Substantia nigra (tissue), 51 donors: ENCODE measurements at places on chromosomes 1 and 21.

GRCh38 chr1:21117597-21118001 lies 59.1 kb downstream of the EIF4G3 start:
- no peak for DNase-seq

GRCh38 chr1:192386051-192386650 lies 69.4 kb downstream of the RGS21 start:
- no peak for DNase-seq

GRCh38 chr1:246906833-246907232 lies 24.9 kb downstream of the AHCTF1 start:
- no peak for DNase-seq

DNA sequence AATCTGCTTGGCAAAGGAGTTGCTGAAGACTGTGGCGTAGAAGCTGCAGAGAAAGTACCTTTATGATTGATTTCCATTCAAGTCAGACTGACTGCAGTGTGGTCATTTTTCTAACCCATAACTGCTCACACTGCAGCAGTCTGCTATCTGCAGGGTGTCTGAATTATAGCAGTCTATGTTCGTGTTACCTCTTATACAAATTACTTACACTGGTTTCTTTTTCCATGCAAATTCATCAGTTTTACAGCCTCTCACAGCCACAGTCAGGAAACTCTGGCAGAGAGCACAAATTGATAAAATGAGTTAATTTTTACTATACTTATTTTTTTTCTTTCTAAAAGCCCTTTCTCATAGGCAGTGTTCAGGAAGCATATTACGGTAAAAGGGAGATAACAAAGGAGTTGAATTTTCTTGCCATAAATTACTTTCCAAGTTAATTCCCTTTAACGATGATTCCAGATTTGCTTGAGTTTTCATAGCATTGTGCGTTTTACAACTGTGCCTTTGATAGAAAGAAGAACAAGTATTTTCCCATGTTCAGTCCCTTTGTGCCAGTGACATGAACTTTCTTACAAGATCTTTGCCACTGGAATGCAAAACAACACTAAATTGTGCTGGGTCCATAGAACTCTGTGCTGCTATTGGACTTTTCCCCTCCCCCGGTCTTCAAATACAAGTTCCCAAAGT lies 261.5 kb downstream of the NFIA start:
- no peak for DNase-seq

- DNase-seq: no peak
Observed at GRCh38 chr1:10489291-10490055, 14.7 kb downstream of the PEX14 start.

DNA sequence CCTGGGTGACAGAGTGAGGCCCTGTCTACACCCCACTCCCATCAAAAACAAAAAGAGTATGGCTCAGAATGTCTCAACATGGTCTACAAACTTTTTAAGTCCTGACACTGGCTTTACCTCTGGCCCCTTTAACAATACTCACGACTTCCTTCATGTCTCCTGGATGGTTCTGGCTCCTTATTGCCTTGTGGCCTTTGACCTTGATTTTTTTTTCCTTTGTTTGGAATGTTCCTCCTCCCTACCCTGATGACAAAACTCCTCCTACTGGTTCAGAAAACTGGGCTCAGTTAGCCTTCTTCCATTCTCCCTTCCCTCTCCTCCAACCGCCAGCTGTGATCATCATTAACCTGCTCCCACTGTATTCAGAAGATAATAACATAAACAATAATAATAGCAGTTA lies 4.6 kb upstream of the SOAT1 start:
- DNase-seq: no peak

- DNase-seq: no peak
Observed at GRCh38 chr1:179296356-179297104, 2.9 kb downstream of the SOAT1 start.

DNA sequence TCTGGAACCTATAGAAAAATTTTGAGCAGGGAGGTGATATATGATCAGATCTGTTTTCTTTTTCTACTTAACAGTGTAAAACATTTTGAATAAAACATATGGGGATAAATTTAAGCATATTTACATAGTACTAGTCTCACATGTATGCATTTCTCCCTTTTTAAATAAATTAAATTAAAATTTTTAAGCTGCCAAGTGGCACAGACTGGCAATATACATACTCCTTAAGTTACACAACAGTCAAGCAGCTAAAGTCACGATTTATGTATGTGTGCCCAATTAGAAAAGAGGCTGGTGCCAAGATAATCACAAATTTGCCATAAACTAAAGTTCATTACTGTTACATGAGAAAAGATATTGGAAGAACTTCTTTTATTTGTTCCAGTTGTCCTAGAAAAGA lies 532.0 kb downstream of the RWDD3 start:
- no peak for DNase-seq

DNA sequence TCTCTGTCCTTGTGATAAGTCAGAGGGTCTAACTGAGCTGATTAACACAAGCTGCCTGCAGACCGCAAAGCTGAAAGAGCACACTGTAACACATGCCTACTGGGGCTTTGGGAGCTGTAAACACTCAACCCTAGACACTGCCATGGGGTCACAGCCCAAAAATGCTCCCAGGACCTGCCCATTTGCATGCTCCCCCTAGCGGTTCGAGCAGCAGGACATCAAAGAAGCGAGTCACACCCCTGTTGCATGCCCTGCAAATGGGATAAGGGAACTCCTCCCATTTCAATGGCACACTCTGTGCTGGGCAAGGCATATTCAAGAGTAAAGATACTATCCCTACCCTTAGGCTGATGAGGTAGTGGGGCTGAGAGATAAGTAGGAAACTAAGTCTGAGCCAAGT lies 22.8 kb downstream of the LCE3E start:
- no peak for DNase-seq

GRCh38 chr21:39125752-39126485 lies 57.3 kb downstream of the PSMG1 start:
- DNase-seq: peak; percentile 12

DNA sequence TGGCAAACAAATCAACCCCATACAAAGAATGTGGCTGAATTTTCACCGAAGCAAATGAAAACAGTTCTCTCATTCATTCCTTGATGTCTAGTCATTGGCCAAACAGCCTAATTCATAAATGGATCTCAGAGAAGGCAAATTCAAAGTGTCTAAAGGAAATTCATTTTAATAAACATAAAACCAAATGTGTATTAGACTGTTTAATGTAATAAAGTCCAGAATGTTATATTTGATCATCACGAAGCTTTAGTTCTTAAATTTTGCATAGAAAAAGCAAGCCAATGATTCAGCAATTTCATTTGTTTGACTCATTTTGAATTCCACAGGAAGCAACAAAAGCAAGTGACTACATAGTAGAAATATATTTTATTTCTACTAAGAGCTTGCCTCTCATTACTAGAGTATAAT lies 379.2 kb upstream of the ADAMTS5 start:
- no peak for DNase-seq

DNA sequence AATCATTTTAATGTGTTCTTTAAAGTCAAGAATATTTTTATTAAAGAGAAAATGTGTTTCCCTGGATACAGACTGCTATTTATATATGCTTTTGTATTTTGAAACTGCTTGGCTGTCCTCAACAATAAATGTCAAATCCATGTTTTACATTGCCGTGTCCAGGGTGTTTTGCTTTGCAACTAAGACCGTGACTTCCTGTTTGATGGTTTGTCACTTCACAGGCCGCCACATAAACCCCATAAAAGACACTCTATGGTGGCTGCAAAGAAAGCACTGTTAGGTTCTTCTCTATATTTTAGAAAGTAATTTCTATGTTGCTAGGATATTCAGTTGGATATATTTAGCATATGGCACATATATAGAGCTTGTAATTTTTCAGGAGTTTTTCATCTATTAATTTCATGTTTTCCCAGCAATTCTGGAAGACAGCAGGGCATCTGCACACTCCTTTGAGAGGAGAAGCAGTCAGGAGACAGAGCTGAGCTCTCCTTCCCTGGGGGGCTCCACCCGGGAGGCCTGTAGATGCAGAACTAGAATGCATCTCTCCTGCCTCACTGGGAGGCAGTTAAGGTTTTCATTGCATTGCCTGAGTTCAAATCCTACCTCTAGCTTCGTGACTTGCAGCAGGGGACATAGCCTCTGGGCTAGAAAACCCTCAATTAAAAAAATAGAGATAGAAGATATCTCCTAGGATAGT lies 33.1 kb downstream of the PRDM2 start:
- no peak for DNase-seq

- DNase-seq: no peak
Observed at GRCh38 chr1:29682919-29683295, 446.6 kb downstream of the PTPRU start.

- DNase-seq: no peak
Observed at GRCh38 chr1:162720996-162721395, 69.5 kb upstream of the HSD17B7 start.

GRCh38 chr1:216531263-216532239 lies 108.3 kb upstream of the USH2A start:
- no peak for DNase-seq

- no peak for DNase-seq
Observed at GRCh38 chr1:4147509-4147908, 247.4 kb upstream of the C1orf174 start.

DNA sequence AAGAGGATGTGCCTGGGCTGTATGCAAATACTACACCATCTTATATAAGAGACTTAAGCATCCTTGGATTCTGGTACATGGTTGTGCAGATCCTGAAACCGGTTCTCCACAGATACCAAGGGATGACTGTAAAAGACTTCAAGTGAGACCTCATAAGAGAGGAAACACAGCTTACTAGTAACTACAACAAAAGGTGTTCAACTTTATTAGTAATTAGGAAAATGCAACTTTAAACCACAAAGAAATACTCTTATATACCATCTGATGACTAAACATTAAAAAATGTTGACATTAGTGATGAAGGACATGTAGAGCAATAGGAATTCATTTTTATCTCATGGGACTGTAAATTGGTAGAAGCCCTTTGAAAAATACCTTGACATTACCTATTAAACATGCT lies 102.7 kb downstream of the RASAL2 start:
- DNase-seq: no peak

- no peak for DNase-seq
Observed at GRCh38 chr1:44267438-44267837, 54.2 kb downstream of the DMAP1 start.

- DNase-seq: no peak
Observed at GRCh38 chr1:198681252-198681651, 42.4 kb downstream of the PTPRC start.

- no peak for DNase-seq
Observed at GRCh38 chr21:44759628-44760285, 41.9 kb downstream of the UBE2G2 start.

- no peak for DNase-seq
Observed at GRCh38 chr1:90850181-90850897, 133.2 kb upstream of the BARHL2 start.

DNA sequence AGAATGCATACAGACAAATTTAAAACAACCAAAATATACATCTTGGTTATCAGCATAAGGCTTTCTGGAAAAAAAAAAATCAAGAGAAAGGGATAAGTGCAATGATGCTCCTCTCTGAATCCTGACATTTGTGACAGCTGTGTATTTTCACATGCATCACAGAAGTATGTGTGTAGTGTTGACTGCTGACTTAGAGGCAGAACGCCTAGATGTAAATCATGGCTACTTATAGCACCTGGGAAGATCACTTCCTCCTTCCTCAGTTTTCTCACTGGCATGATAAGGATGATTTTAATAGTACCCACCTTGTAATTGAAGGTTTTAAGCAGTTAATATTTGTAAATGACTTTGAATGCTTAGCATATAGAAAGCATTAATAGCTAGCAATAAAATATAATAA lies 112.5 kb downstream of the MRPL39 start:
- DNase-seq: no peak

DNA sequence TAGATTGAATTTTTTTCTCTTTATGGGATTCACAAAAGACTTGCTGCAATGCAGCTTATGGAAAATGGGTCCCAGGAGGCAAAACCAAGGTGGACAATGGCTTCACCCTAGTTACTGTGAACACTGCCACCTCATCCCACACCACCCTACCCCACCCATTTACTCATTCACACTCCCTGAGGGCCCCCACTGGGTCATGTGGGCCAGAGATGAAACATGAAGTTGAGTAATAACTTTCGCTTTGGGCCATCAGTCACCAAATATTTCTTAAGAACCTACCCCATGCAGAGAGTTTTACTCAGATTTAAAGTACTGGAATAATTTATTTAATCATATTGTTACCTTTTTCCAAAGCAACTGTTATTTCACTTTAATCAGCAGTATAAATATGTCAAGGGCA lies 191.8 kb downstream of the TPR start:
- no peak for DNase-seq

DNA sequence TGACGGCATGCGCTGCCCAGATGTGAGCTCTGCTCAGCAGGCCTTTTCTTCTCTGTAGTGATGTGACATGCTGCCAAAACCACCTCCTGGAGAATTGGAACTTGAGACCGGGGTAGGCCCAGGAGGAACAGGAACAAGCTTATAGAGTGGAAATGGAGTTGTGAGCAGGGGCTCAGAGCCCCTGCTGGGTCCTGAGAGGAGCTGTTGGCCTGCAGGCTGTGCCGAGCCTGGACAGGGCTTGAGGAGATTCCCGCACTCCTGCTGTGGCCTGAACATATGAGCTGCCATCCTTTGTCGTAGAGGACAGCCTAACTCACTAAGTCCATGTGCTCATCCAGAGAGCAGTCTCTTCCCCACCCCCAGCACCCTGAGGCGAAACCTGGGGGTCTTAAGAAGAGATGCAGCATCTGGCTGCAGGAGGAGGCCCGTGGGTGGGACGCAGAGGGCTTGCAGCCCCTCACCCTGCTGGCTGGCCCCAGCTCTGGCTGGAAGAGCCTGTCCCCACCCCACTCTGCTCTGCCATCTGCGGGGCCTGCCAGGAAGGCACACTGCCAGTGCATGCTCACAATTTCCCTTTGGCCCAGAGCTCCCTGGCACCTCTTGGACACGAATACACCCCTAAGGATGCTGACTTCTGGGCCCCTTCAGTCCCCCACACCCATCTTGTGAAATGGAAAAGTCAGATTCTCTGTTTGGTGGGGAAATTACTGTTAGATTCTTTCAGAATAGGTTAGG lies 42.5 kb downstream of the PTPRF start:
- DNase-seq: no peak

DNA sequence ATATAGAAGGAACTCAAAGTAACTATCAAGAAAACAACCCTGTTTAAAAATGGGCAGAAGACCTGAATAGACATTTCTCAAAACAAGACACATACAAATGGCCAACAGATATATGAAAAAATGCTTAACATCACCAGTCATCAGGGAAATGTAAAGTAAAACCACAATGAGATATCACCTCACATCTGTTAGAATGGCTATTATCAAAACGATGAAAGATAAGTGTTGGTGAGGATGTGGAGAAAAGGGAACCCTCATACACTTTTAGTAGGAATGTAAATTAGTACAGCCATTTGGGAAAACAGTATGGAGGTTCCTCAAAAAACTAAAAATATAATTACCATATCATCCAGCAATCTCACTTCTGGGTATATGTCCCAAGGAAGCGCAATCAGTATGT lies 3.0 kb downstream of the CTSS start:
- no peak for DNase-seq
